ENCODE measurements at places on chromosomes 7 and 10.

GRCh38 chr10:49518982-49519578 is 19.8 kb downstream of the ERCC6 start:
- DNase-seq: no peak

GRCh38 chr7:26166684-26167266 is 14.8 kb downstream of the NFE2L3 start:
- DNase-seq: no peak

DNA sequence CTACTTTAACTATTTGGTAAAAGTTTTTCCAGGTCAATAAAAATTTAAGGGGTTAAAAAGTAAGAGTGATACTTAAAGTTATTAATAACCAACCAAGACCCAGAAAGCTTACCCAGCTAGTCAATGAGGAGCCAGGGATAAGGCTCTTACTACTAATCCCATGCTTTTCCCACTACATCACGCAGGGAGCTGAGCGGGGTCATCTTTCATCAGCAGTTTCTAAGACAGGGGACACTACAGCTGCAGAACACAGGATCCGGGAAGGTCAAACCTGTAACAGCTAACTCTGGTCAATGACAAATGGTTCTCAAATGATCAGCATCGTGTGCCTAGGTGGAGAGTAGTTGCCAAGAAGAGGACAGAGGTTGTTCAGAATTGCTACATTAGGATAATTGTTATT is 65.1 kb downstream of the RSU1 start:
- no peak for DNase-seq

DNA sequence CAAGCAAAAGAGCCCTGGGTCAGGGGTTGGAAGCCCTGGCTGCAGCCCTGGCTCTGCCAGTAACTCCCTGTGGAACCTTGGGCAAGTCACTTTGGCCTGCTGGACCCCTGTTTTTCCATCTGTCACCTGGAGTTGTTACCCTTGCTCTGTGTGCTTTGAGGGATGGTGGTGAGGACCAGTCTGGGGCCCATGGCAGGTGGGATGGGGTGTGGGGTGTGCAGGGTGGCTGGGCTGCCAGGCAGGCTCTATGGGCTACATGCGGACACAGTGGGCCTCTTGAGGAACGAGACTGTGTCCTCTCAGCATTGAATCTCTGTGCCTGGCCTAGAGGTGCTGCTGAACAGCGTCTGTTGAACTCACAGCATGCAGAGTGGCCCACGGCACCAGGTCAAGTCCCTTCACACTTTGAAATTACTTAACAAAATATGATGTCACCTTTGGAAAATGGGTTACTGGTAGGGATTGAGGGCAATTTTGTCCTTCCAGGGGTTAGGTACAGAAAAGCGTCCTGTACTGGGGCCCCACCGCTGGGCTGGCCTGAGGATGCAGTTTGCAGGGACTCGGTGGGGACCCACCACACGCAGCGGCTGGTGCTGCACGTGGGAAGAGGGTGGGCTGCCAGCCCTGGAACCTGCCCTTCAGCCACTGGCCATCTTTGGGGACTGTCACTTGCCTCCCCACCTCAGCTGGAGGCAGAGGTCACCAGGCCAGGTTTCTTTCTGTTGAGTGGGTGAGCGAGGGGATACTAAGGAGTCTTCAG is 45.3 kb downstream of the PRF1 start:
- DNase-seq: no peak

GRCh38 chr7:66905689-66906088 is 15.3 kb upstream of the TMEM248 start:
- DNase-seq: no peak

DNA sequence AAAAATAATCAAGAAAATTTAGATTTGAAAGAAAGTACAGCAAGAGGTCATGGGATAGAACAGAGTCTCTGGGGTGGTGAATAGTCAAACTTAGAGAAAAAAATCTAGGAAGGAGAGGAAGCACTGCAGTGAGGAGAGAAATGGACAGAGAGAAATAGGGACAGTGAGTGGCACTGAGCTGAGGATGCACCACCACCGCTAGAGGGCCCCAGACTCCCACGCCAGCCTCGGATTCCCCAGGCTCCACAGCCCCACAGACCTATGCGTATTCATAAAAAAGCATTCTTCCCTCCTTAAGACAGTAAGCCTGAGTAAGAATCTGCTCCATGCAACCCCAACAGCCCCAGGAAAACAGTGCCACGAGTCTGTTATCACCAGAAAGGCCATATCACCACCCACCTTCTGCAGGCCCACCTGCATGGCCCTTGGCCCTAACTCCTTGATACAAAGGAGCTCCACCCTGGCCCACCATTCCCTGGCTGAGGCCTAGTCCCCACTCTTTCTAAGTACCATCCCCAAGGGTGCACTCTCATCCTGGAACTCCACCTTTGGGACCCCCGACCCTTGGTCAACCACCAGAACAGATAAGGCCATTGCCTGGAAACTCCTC is 91.0 kb downstream of the ALOX5 start:
- peak; percentile 61 for DNase-seq

- DNase-seq: no peak
Observed at GRCh38 chr7:99559175-99559915, 903 bp downstream of the ZNF655 start.

GRCh38 chr7:142696456-142697179 is 52.7 kb upstream of the PRSS1 start:
- DNase-seq: no peak

DNA sequence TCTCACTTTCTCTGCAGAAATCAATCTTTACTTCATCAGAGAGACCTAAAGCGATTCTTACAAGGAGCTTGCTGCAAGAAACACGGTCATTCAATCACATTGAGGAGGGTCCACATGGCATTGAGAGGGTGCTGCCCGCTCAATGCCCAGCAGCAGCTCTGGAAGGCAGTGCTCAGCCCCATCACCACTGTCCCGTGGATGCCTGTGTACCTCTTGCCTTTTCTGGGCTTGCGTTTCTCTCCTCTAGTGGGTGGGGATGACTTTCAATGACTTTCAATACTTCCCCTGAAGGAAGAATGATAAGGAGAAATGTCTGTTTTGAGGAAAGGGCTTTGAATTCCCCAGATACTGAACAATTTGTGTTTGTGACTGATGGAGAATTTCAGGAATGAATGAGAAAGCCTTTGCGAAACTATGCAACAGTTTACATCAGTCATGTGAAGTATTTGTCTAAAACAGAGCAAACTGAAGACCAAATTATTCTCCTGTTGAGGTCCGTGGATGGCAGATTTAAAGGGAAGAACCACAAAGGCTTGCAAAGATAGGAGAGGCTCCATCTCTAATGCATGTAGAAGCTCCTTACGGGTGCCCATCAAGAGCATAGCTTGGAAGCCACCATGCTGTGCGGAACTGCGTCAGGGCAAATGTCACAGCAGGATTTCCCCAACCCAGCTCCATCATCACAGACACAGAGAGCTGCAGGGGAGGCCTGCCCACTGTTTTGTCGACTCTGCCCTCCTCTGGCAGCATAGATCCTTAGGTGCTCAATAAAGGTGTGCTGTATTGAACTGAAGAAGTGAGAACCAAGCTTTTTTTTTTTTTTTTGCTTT is 6.6 kb upstream of the ZNF22 start:
- no peak for DNase-seq

- DNase-seq: no peak
Observed at GRCh38 chr7:151924508-151924907, 31.7 kb upstream of the GALNTL5 start.

DNA sequence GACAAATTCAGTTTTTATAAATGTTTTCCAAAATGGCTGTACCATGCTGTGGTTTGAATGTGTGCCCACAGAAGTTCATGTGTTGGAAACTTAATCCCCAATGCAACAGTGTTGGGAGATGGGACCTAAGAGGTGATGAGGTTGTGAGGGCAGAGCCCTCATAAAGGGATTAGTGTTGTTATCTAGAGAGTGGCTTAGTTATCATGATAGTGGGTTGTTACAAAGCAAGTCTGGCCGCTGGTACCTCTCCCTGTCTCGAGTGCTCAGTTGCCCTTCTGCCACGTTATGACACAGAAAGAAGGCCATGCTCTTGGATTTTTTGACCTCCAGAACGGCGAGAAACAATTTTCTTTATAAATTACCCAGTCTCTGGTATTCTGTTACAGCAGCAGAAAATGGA is 119.0 kb downstream of the BTAF1 start:
- no peak for DNase-seq

DNA sequence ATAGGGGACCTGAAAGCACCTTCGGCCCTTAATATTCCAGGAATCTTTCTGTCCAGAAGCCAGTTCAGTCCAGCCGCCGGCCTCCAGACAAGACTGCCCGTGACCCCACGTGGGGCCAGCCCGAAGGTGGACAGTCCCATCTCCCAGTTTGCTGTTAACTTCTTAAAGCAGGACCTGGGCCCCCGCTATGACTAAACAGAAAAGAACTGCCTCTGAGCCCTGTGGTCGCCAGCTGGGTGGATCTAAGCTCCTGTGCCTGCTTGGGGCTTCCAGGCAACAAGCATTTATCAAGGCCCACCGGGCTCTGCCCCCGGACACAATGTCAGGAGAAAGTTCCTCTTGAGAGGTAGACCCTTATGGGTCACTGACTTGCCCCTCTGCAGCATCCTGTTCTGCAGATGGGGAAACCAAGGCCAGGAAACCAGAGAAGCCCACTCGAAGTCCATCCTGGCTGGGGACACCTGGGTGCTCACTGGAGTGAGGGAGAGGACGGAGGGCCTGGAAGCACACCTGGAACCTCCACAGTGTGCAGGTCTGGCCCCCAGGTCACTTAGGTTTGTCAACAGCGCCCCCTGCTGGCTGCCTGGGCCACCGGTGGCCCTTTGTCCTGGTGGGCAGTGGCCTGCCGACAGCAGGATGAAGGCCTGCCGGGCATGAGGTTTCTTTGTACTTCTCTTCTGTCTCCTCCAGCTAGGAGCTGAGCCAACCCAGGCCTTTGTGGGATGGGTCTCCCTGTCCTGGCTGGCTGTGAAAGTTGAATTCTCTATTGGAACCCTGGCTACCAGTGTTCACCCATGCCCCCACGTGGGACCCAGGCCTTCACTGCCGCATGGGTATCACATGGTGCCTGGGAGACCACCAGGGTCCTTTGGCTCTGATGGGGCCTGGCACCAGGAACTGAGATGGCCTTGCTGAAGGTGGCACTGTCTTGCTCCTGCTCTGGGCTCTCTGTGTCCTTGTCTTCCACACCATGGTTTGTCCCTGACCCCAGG is 128.0 kb downstream of the ZMIZ1 start:
- DNase-seq: peak; percentile 36

DNA sequence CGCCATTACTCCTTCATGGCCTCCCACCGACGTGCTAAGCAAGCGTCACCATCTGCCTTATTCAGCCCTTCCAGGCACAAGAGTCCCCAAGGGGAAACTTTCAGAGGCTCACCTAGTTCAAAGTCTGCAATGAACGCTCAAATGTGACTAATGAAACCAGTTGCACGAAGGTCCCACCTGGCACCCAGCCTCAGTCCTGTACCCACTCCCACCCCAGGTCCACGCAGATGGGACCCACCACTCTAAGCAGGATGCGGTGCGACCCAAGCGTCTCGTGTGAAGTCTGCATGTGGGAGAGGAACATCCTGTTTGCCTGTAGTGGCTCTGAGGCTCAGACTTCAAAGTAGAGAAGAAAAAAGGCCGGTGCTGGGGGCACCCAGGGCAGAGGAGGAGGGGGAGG is 40.3 kb downstream of the RGS10 start:
- DNase-seq: no peak

DNA sequence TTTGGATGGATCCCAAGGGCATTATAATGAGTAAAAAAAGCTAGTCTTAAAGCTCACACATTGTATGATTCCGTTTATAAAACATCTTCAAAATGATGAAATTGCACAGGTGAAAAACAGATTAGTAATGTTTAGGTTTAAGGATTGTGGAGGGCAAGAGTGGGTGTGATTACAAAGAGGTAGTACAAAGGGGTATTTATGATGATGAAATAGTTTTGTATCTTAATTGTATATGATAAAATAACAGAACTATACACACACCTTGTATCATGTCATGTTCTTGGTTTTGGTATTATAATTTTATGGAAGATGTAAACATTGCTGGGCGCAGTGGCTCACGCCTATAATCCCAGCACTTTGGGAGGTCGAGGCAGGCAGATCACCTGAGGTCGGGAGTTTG is 2.8 kb upstream of the SSC4D start:
- DNase-seq: no peak

- DNase-seq: no peak
Observed at GRCh38 chr7:455110-455928, 64.3 kb downstream of the PDGFA start.

DNA sequence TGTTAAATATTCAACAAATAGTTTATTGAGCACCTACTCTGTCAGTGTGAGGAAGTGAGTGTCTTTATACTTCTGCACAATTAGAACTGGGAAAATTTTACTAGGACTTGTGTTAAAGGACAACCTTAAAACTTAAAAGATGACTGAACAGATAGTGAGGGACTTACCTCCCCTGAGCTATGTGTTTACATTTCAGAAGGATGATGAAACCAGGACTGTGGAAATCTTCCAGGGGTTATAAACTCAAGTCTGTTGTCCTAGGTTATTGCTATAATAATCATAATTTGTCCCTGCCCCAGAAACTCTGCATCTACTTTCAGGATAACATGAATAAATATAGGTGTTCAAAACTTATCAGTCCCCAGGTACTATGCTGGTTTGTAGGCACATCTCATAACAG is 261.0 kb upstream of the MKLN1 start:
- no peak for DNase-seq

- no peak for DNase-seq
Observed at GRCh38 chr7:77727527-77727926, 31.3 kb downstream of the RSBN1L start.

DNA sequence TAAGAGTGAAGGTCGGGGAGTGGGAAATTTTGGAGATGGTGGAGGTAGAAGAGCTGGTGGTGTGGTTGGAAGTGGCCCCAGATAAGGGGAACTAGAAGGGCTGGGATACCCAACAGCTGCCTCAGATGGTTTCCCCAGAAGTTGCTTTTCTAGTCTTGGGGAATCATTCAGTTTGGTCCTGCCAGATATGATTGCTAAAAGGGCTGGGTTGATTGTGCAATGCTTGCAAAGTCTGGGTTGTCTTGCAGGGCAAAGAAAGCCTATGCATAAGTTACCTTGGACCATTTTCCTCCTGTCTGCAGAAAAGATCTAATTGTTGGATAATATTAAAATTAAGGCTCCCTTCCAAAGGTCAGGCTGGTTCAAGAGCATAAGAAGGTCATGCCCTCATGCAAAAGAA is 213.8 kb upstream of the ZNF804B start:
- no peak for DNase-seq

GRCh38 chr10:132618158-132618919 is 80.8 kb downstream of the INPP5A start:
- peak; percentile 71 for DNase-seq

DNA sequence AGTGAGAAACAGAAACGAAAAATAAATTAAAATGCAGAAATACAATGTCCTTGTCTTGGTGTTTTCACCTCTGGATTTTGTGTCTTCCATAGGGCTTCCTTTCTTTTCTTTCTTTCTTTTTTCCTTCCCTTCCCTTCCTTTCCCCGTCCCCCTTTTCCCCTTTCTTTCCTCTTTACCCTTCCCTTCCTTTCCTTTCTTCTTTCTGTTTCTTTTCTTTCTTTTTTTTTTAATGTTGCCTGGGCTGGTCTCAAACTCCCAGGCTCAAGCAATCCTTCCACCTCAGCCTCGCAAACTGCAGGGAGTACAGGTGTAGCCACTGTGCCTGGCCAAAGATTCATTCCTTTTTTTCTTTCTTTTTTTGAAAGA is 8.8 kb downstream of the ZNF853 start:
- DNase-seq: no peak

Measured in cerebellar nuclear complex (tissue), 1 donor.